Fibroblast of lung (primary cell): ENCODE measurements at places on chromosomes 5 and 9.

DNA sequence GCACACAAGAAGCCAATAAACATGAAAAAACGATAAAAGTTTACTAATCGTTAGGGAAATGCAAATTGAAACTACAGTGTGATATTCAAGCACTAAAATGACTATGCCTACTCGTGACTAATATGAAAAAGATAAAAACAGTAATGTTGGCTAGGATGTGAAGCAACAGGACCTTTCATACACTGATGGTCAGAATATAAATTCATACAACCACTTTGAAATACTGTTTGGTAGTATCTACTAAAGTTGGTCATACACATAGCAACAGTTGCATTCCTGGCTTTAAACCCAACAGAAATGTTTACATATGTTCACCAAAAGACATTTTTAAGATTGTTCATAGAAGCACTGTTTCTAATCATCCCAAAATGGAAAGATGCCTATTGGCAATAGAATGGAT, 24.3 kb downstream of the FBXO38 start:
- no peak for DNase-seq

DNA sequence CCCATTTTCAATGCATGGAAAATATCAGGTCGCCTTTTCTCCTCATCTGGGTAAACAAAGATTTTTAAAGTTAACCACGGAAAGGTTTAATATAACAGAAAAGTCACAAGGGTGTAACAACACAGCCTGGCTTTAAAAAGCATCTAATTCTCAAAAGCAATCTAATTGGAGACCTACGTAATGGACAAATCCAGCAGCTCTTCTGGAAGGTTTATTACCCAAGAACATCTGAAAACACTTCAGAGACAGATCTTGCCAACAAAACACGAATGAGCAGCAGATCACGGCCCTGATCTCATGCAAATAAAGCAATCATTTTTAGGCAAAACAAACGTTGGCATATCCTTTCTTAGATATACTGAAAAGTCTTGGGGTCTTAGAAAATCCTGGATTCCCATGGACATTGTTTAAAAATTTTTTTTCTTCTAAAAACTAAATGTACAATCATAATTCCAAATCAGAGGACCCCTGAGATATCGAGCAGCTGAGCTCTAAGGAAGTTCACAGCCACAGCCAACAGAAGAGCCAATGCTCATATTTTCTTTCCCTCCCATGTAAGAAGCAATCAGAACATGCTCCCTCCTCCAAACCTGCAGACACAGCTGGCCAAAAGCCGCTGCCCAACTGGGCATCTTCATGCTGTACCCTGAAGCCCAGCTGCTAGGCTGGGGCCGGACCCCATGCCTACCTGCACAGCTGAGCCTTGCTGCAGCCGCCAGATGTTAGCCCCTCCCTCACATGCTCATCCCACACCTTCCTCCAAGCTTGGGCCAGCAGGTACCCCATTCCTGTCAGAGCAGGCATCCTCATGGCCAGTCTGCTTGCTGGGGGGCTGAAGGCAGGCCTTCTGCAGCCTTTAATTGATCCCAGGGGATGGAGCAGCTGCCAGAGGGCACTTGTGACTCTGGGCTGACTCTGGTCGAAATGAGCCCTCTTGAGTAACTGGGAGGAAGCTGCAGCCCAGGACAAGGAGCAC, 11.2 kb downstream of the ANKS6 start:
- DNase-seq, result no peak

DNA sequence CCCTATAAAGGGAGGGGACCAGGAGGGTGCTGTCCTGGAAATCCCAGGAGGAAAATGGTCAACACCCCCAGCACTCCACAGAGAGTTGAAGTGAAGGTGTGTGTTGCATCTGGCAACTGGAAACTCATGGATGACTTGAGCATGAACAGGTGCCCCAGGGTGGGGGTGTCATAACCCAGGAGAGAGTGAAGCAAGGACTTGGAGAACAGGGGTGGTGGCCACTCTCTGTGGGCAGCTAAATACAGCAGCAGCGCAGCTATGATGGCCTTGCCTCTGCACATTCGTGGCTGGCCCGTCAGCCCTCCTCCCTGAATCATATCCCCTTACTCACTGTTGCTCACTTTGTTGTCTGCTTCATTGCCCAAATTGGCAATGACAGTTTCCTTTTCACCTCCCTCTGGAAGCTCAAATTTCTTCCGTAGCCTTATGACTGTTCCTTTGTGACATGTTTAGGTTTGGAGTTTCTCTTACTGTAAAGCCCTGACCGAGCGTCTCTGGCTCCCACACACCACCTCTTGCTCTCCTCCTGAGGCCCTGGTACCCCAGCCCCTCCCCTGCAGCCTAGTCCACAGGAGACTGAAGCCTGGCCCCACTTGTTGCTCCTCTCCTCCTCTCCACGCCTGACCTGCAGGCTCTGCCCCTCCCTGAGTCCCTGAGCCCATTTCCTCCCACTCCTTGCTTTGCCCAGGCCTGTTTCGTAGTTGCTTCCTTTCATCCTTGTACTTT, 185.8 kb downstream of the CD180 start:
- DNase-seq, result peak; percentile 75

DNA sequence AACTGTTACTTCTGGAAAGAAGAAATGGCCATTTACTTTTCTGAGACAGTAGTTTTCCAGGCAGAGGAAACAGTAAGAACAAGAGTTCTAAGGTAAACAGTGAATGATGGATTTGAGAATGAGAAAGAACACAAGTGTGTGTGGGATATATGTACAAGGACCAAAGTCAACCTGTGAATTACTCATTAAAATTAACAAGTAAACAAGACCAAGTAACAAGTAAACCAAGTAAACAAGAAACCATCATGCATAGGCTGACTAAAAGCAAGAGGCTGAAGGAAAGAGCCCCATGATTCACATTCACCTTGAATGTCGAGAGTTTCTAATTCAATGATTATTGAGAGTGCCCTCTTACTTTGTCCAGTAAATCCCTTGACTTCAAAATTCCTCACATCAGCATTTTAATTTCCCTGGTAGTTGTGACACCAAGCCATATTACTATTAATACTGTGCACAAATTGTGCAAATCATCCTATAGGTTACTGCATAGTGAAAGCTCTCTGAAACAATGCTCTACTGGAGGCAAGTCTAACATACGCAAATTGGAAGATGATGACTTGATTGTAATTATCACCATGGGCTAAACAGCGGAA, 9.8 kb upstream of the MARCOL start:
- DNase-seq, result no peak

DNA sequence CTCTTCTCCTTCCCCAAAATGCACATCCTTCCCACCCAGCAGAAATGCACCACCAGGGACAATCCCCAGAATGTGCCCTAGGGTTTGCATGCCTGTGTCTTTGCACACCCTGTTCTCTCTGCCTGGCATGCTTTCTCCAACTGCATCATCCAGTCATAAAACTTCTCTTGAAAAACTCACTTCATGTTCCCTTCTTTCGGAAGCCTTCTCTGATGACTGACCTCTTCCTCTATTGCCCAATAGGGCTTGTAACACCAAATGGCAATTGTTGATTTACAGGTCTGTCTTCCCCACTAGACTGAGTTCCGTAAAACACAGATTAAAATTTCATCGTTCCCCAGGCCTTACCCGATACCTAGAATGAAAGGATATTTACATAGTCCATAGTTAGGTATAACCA, 83.1 kb upstream of the SPOCK1 start:
- DNase-seq, result no peak

GRCh38 chr9:3777137-3777536, 251.3 kb upstream of the RFX3 start:
- DNase-seq, result no peak

GRCh38 chr9:35072461-35073278, at the start of gene VCP:
VCP (minus strand) TSS chr9:35072625; CDS start chr9:35072353, 272 bp downstream.
- DNase-seq, result peak; percentile 99

GRCh38 chr5:150651924-150652671, 9.0 kb upstream of the MYOZ3 start:
- DNase-seq, result no peak

DNA sequence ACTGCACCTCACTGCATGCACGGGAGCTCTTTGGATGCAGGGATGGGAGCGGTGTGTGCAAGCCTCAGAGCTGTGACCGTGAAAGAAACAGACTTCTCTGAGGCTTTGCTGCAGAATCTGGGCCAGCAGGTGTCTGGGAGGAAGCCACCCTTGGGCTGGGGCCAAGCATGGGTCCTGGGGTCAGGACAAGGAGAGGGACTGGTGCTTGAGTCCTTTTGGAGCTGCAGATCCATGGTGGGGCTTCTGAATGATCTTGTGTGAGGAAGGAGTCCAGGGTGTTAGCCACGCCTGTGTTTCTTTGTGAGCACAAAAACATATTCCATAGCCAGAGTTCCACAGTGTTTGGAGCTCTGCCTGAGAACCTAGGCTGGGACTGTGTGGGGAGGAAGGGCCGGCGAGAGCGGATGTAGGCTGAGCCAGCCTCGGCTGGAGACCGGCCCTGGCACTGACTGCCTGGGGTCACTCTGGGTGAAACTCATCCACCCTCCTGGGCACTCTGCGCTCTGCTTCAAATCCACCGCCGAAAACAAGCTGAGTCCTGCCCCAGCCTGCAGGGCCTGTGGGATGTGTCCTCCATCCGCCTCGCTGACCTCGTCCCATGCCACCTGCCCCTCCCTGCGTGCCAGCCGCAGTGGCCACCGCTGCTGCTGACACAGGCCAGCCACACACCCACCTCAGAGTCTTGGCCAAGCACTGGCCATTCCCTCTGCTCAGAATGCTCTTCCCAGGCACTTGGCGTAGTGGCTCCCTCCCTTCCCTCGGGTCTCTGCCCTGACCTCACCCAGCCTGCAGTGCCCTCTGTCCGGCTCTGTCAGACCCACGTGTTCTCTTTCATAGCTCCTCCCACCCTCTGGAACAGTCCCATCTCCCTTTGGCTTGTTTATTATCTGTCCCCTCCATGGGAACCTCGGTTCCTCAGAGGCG, 26.7 kb downstream of the ERGIC1 start:
- peak; percentile 61 for DNase-seq

- DNase-seq, result no peak
Observed at GRCh38 chr9:130347931-130348330, 82.4 kb downstream of the HMCN2 start.

DNA sequence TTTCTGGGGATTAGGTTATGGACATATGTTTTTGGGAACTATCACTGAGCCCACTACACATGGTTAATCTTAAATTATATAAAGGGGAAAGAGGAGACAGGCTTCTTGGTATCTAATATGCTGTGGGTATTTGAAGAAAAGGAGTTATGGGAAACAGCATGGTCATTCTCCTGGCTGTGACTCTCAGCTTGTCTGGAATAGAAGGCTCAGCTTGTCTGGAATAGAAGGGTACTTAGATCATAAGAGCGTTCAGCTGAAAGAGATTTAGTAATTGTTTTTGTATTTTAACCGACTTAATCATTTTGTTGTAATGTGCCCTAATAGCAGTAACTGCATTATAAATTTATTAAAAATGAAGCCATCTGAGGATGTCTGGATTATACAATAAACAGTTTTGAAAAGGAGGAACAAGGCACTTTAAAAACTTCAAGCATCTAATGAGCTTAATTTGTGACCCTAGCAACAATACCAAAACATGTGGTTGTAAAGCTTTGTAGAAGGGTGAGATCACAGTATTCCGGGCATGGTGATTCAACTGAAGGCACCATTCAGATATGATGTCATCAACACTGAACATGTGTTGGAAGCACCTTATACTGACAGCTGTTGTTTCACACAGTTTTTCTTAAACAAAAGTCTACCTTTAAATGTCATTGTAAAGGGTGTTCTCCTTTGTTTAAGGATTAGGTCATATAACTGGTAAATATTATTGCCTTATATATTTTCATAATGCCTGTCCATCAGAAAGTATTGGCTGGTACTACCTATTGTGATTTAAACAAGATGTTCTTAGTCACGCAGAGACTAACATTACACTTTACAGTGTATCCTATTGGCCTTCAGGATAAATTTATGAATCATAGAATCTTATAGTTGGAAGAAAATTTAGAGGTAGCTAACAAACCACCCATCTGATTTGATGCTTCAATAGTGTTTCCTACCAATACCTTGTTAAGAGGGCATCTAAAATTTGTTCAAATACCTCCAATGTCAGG, 2174.1 kb upstream of the WWC1 start:
- no peak for DNase-seq

- no peak for DNase-seq
Observed at GRCh38 chr9:81549500-81550206, 139.7 kb downstream of the TLE1 start.
